ENCODE measurements at places on chromosomes 13 and 19. TPM values are rescaled to one million over a fixed set of nuclear protein-coding genes. Genes with fewer than 3 reads are reported as not detected.

The ZNF69 gene
- total RNA-seq, result 5.4 TPM

The ZNF667 gene
- total RNA-seq, result 0.94 TPM

The KRTDAP gene
- total RNA-seq, result not detected

The GPR4 gene
- 26.0 TPM for total RNA-seq
